ENCODE measurements at places on chromosomes 2 and 18.

- no peak for DNase-seq
Observed at GRCh38 chr2:168427451-168427850, 28.6 kb upstream of the CERS6 start.

DNA sequence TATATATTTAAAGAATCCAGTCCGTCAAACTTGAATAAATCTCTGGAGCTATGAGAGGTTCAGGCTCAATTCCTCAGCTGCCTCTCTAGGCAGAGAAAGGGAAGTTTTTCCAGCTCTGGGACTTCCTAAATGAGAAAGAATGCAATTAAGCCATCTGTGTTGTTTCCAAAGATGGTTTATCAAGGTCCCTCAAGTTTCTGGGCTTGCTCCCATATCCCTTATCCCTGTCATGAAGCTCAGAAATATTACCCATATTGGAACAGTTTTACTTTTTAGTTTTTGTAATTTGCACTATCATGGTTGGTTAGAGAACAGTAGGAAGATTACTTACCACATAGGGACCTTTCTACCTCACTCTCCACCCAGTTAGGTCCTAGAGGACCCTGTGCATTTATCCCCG, 1.4 kb downstream of the CNTNAP5 start:
- DNase-seq = no peak

GRCh38 chr2:234098681-234099080, 48.2 kb downstream of the SPP2 start:
- no peak for DNase-seq

GRCh38 chr2:153213022-153213421, 265.5 kb downstream of the RPRM start:
- no peak for DNase-seq

GRCh38 chr2:118607641-118608040, 239.8 kb downstream of the EN1 start:
- no peak for DNase-seq

DNA sequence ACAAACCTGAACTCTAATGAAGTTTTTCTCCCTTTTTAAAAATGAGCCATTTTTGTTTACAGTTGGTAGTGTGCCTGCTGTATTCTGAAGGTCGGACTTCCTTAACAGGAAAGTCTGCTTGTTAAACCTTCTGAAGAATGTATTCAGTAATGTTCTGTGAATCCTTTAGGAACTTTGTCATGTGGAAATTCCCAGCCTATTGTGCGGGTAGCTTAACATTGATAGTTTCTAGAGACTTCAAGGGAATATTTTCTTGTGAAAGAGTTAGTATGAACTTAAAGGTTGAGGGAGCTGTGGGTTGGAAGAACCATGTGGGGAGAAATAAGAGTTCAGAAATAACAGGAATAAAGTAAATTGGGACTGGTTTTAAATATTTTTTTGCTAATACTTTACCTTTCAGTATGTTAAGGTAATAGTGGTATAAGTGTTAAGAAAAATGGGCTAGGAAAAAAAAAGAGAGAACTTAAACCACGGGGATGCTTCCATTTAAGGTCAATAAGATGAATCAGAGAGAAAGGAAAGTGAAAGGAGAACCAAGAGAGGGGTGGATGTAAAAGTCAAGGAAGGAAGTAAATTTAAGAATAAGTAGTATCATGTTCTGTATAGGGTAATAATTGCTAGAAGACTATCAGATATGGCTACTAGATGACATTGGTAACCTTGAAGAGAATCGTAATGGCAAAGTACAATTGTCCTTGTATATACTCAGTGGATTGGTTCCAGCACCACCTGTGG, 90.5 kb downstream of the PMS1 start:
- DNase-seq = no peak

DNA sequence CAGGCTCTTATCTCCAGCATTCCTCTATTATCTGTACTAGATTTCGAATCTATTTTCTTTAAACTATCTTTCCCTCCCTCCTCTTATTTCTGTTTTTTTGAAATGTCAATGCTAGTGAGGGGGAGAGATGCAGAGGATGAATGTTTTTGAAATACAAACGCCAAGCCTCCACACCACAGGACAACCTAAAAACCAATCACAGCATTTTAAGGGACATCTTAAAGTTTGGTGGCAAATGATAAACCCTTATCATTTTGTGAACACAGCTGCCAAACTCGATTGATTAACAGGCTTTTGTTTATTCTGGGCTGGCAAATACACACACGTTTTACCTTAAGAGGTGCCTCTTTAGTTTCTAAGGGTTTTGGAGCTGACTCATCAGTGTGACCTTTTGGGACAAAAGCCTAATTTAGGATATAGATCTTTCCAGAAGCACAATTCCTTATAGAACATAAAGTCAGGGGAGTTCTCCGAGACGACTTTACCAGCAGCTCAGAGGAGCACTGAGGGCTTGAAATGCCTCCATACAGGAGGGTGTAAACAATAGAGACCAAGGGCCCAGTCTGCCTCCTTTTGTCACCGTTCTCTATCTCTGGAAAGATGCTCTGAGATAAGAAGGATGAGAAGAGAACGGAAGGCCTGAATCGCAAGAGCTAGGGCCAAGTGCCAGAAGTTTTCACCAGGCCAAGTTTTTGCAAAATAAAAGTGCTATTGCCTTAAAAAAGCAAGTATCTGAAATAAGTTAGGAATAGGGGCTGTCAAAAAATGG, 4.2 kb upstream of the MEIS1 start:
- no peak for DNase-seq

- no peak for DNase-seq
Observed at GRCh38 chr2:56382466-56382865, 198.7 kb downstream of the CCDC85A start.

GRCh38 chr2:229174794-229175496, 96.1 kb downstream of the PID1 start:
- DNase-seq = peak; percentile 0

GRCh38 chr2:202267495-202267894, 1.9 kb downstream of the NOP58 start:
- DNase-seq = no peak
